ENCODE measurements at places on chromosomes 5 and 9.

- DNase-seq = no peak
These were observed 73.0 kb upstream of the SLC25A51 start for GRCh38 chr9:37976714-37977477.

GRCh38 chr9:120474591-120475243 lies 105.2 kb downstream of the CDK5RAP2 start:
- no peak for DNase-seq

DNA sequence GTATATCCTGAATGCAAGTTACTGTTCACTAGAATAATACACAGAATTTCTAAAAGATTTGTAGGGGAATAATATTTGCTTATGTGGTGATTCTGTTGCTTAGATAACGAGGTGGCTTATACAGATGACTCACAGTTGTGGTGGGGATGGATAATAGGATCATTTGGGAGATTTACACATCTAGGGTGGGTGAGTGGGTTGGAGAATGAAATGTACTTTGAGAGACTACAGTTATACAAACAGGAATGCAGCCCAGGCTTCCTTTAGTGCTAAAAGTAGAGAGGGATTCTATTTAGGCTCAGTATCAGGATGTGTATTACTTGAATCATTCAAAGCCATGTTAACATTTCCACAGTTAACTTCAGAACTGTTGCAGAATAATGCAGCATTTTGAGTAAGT lies 1.8 kb downstream of the CTXN3 start:
- no peak for DNase-seq

- no peak for DNase-seq
These were observed 240.2 kb downstream of the FBXL17 start for GRCh38 chr5:108141676-108142075.

- no peak for DNase-seq
These were observed 361.3 kb downstream of the NR2F1-AS1 start for GRCh38 chr5:93219641-93220145.

DNA sequence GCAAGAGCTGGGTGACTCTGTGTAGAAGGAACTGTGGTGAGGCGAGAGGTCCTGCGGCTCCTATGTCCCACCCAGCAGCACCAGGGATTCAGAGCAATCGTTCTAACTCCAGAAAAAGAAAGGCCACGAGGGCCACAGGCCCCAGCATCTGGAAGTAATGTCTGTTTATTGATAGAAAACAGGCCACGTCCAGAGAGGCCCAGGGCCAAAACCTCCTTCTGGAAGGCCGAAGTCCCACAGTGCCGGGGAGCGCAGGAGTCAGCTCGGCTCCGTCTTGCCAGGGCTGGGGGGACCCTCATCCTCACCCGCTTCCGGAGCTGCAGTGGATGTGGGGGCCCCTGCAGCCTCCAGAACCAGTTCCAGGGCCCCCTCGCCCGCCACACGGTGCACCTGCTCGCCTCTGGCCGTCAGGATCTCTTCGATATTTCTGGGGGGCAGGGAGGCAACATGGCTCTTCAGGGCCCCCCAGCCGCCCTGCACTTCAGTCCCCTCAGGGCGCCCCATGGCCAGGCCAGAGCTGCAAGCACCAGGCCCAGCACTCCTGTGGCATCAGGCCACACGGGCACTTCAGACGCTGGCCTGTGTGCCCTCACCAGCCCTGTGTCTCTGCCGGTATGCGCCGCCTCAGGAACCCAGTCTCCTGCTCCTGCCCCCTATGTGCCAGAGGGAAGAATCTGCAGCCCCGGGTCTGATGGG lies 1.6 kb downstream of the DNLZ start:
- DNase-seq = no peak

- no peak for DNase-seq
These were observed 110.8 kb upstream of the POC5 start for GRCh38 chr5:75828029-75828428.

GRCh38 chr9:93697352-93698139 lies 121.2 kb downstream of the PHF2 start:
- no peak for DNase-seq

GRCh38 chr5:33524476-33524875 lies 83.7 kb downstream of the TARS1 start:
- no peak for DNase-seq

DNA sequence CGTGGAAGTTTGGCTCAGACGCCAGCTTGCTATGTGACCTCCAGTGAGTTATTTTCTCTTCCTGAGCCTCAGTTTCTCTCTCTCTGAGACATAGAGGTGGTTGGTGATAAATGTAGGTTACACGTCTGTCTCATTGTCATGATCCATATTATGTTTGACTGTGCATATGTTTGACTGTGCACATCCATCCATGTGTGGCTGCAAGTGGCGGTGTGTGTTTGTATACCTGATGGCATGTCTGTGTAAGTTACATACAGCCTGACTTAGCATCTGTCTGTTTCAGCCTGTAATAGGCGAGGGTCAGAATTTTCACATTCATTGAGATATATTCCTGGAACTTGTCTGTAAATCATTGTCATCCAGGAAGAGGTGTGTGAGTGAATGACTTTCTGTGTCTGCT lies 3.3 kb downstream of the SPARC start:
- no peak for DNase-seq

DNA sequence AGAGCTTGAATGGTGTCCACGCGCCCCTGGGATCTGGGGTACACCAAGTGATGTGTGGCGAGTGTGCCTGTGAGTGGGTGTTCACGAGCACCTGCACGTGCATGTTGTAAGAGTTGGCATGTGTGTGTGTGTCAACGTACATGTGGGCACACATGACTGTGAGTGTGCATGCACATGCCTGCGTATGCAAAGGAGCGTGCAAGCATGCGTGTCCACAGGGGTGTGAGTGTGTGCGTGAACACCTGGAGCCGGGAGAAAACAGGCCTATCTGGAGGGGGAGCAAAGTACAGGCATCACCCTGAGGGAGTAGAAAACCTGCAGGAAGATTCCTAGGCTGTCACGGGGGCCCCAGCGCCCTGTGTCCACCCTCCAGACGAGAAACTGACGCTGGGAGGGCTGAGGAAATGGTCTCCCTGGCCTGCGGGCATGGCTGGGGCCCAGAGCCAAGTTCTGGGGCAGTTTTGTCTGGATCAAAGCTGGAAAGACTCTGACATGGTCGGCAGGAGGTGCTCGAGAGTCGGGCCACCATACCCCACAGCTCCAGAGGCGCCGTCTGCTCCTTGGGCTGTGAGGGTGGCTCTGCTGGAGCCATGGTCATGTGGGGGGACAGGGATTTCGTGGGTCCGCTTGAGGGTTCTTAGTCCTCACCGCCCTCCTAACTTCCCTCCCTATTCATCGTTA lies 31.8 kb downstream of the PTGES start:
- DNase-seq = no peak

DNA sequence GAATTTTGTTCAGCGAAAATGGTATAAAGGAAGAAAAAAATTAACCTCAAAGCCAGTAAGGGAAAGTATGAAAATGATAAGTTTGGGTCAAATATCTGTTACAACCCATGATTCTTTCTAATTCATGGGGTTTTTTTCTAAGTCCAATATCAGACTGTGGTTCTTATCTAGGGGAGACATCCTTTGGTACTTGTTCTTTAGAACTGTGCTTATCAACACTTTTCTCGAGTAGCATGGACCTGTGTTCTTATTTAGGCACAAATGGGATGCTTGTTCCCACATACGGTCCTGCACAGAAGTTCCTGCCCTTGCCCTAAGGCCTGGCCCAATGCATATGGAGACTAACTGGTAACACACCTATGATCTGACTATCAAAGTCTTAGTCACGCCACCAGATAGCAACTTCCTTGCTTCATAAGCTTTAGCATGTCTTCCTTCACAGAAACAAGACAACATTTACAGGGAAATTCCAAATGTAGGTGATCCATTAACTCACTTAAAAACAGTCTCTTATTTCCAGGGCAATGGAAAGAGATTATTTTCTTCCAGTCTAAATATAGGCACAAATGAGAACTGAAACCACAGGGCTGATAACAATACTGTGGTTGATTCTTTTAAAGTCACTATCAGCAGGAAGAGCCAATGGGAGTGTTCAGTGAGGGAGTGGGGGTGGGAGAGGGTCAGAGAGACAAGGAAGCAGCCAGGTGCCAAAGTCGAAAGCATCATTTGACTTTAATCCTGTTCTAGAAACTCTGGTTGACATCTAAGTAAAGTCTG lies 268.8 kb upstream of the ANKRD55 start:
- DNase-seq = no peak

GRCh38 chr5:66769839-66770617 lies 173.8 kb downstream of the MAST4 start:
- DNase-seq = no peak

DNA sequence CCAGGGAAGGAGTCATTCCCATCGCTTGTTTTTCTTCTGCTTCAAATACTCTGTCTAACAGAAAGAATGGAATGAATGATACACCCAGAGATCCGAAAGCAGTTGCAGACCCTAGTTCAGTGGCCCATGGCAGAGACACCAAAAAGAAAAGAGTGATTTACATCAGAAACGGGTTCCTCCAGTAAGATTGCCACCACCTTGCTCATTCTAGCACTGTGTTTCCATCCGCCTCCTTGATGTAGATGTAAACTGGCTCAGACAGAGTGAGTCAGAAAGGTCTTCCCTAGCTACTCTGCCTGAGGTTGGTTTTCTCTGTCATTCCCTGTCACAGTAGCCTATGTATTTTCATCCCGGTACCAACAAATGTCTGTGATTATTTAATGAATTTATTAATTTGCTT lies 15.9 kb upstream of the CLINT1 start:
- DNase-seq = no peak

DNA sequence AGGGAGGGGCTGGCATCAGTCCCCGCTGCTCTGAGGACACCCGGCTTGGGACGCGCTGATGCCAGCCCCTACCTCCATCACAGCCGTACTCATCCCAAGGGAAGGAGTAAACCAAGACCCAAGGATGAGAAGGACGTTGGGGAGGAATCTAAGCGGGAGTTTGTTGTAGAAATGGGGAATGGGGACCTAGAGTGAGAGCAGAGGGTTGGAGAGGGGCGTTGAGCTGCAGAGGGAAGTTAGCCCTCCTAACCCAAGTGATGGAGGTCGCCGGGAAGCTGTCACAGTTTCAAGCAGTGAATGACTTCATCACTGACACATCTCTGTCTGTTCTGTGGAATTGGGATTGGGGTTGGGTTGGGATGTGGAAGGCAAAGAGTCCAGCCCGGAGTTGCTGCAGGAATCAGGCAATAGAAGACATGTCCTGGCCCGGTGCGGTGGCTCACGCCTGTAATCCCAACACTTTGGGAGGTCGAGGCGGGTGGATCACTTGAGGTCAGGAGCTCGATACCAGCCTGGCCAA lies 759 bp upstream of the SUSD1 start:
- DNase-seq = peak; percentile 9

DNA sequence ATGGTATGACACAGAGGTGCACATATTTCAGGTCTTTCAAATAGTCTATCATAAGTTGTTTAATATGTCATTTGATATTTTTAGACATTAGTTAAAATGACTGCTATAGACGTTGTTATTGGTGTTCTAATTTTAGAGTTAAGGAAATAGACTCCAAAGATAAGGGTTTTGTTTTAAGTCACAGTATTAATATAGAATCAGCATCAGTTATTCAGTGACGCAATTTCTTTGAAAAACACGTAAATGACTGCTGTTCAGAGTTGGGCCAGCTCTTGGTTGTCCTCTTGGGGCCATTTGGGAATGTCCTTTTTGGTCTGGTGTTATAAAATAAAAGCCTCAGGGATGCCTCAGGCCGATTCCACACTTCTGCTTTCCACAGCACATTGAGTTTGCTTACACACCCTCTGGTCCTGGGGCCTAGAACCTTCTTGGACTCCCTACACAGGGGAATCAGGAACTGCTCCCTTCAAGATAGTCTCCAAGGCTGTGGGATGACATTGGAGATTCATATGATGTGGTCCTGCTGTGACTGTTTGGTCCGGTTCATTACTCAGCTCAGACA lies 14.3 kb downstream of the OTULIN start:
- DNase-seq = no peak

GRCh38 chr9:2345013-2345412 lies 276.6 kb upstream of the VLDLR start:
- DNase-seq = no peak

DNA sequence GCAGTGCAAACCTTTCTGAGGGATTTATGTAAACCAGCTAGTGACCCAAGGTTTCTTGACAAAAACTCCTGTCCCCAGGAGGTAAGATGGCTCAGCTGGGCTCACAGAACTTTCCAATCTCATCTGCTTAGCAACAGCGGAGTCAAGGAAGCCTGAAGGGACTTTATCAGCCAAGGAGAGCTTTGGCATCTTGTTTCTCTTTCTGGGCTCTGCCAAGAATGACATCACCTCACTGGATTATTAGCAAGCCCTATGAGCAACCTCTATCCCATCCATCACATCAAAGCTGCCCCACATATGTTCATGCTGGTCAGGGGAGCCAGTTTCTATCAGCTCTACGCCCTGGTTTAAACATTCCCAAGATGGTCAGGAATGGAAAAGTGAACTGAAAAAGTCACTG lies 461.3 kb downstream of the ENC1 start:
- DNase-seq = no peak

GRCh38 chr9:126146254-126147145 lies 180.1 kb upstream of the MVB12B start:
- DNase-seq = no peak

DNA sequence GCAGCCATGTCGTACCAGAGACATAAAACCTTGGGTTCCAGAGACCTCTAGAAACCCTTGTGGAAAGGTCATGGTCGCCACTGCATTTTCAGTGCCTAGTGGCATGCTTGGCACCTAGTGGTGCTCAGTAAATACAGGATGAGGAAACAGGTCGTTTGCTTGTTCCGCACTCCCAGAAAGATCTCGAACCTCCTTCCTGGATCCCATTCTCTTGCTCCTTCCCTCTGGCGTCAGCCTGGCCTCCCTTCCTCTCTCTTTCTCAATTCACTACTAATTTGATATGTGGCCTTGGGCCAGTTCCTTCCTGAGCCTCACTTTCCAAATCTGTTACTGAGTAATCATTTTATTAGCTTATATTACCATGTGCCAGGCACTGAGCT lies 4.4 kb downstream of the NDST1 start:
- no peak for DNase-seq

GRCh38 chr5:98349251-98349989 lies 424.0 kb upstream of the RGMB start:
- DNase-seq = no peak

DNA sequence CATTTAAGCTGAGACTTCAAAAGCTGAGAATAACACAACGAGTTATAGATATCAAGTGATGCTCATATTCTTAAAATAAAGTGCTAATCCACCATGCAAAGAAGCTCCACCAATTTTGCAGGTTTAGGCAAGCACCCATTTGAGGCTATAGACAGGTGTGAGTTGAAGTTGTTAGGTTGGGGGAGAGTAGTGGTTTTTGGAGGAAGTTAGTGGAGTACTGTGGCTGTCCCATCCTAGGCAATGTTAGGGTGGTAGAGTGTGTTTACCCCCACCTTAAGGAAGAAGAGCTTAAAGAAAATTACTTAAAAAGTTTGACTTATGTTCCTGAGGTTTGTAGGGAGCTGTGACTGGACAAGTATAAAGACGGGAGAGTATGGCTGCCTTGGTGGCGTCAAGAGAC lies 98.9 kb upstream of the MAN2A1 start:
- no peak for DNase-seq

GRCh38 chr9:122445155-122445749 lies 32.5 kb downstream of the OR1J1 start:
- DNase-seq = no peak

GRCh38 chr5:173950829-173951228 lies 38.1 kb upstream of the C5orf47 start:
- DNase-seq = no peak

Measured in CD4-positive, alpha-beta T cell treated with Interleukin-17A for 4 hours (primary cell).